ENCODE measurements at places on chromosomes 1 and 21.

DNA sequence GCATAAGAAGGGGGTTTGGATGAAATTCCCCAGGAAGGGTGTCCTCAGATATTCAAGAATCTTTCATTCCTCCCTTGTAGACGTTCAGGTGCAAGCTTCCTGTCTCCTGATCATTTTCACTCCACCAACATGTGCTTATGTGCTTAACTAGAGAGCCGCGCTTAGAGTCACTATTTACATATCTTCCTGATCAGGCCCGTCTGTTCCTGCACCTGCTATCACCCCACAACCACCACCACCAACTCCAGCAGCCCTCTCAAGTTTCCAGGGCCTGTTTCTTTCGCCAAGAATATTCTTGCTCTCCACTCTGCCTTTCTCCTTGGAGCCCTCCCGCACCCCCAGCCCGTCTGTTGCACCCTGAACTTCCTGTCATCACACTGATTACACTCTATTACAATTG, 113.4 kb downstream of the SPSB1 start:
- DNase-seq: no peak

- DNase-seq: peak; percentile 46
Measured at GRCh38 chr1:229001467-229002011, 266.3 kb downstream of the RHOU start.

GRCh38 chr1:90417126-90417525, 300.0 kb downstream of the BARHL2 start:
- no peak for DNase-seq

DNA sequence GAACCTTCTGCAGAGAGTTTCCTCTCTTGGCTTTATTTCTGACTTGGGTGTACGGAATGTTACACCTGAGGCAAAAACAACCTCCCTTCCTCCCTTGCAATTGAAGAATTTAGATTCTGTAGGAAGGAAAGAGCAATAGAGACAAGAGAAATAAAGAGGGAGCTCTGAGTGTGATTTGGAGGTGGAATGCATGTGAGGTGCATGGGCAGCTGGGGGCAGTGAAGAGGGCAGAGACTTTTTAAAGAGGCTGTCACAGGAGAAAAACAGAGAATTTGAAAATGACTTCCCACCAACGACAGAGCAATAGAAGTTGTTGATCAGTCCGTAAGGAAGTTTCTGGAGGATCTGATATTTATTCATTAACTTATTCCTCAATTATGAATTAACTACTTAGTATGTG, 172.0 kb upstream of the B3GALT2 start:
- no peak for DNase-seq

- no peak for DNase-seq
Measured at GRCh38 chr1:42944246-42944928, 14.3 kb downstream of the SLC2A1 start.

- no peak for DNase-seq
Measured at GRCh38 chr1:230682274-230682673, 31.6 kb downstream of the AGT start.

GRCh38 chr1:220918285-220918951, 39.2 kb downstream of the HLX start:
- no peak for DNase-seq

- DNase-seq: no peak
Measured at GRCh38 chr1:230054092-230054749, 12.8 kb upstream of the GALNT2 start.

- no peak for DNase-seq
Measured at GRCh38 chr21:33238565-33239255, 9.0 kb downstream of the IFNAR2 start.

- DNase-seq: no peak
Measured at GRCh38 chr1:11792106-11792505, 13.7 kb downstream of the MTHFR start.

GRCh38 chr1:109620401-109620791, 759 bp downstream of the AMPD2 start:
- peak; percentile 89 for DNase-seq

GRCh38 chr1:67175530-67176087, 9.4 kb downstream of the IL23R start:
- no peak for DNase-seq

GRCh38 chr1:230772457-230773395, 25.5 kb downstream of the CAPN9 start:
- no peak for DNase-seq

DNA sequence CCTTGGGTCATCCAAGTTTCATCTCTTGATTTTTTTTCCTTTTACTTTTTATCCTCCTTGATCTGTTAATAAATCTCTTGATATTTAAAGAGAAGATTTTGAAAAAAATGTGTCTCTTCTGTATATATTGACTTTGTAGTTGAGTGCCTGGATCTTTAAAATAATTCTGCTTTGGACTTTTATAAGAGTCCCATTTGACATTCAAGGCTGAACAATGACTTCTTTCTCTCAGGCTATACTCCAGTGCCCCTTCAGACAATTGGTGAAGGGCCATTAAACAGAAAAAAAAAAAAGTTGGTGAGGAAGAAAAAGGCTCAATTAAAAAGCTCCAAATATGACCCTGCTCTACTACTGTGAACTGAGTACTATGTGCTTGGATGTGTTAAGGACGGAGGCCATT, 40.9 kb upstream of the CITED4 start:
- DNase-seq: no peak

DNA sequence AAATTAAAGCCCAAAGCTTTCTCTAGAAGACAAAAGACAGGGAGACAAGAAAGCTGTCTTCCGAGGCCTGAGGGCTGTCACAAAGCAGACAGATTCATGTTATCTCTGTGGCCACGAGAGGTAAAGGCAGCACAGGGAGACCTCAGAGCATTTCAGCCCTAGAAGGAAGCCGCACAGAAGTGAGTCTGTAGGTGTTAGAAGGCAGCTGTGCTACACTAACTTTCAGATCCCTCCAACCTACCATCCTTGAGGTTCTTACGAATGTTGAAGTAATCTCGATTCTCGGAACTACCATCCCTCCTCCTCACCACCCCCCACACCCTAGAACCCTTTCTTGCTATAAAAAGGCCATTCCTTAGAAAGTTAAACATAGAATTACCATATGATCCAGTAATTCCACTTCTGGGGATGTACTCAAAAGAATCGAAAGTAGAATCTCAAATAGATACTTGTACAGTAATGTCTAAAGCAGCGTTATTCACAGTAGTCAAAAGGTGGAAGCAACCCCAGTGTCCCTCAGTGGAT, 21.5 kb upstream of the LYST start:
- no peak for DNase-seq

GRCh38 chr1:4021136-4021973, 121.3 kb upstream of the C1orf174 start:
- DNase-seq: no peak

DNA sequence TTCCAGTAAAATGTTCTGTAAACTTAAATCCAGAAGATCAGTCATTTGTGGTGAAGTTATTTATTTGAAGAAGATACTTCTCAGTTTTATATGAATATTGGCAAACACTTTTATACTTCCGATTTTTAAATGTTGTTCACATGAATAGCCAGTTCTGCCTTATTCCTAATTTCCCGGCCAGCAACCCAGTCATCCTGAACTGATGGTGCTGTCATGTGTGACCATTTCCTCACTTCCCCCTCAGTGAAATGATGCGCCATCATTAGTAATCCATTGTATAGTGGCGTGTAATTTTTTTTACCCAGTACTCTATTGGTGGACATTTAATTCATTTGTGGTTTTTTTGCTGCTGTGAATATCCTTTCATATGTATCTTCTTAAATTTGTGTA, 16.4 kb downstream of the GPSM2 start:
- no peak for DNase-seq

GRCh38 chr1:12356004-12356890, 126.4 kb downstream of the VPS13D start:
- DNase-seq: no peak

DNA sequence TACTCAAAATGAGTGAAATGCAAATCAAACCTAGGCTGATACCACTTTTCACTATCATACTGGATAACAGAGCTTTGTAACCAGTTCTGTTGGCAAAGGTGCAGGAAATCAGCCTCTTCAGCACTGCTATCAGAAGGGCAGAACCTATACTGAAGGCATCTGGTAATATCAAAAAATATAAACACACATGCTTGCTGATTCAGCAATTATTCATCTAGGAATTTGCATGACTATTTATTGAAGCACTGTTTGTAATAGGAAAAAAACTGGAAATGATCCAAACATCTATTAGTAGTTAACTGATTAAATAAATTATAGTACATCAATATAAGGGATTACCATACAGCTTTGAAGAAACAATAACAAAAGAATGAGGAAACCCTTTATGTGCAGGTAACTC, 21.4 kb downstream of the ARHGAP29 start:
- DNase-seq: no peak

- no peak for DNase-seq
Measured at GRCh38 chr1:12387641-12388040, 157.8 kb downstream of the VPS13D start.

DNA sequence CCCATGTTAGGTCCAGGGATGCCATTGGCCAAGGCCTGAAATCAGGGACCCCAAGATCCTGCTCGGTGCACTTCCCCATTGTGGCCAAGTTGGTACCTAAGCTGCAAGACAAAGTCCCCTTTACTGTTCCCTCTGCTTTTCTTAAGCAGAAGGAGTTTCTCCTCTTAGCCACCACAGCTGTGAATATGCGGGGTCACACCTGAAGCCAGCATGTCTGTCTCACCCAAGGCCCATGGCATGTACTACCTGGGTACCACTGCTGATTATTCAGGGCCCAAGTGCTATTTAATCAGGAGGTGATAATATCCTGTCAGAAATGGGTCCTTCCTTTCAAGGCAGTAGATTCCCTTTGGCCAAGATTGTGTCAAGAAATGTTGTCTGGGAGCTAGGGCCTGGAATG, 133.9 kb upstream of the DNAH14 start:
- no peak for DNase-seq

GRCh38 chr1:64962441-64962840, 3.9 kb downstream of the JAK1 start:
- no peak for DNase-seq

GRCh38 chr1:54476530-54477109, 70.4 kb upstream of the SSBP3 start:
- no peak for DNase-seq

DNA sequence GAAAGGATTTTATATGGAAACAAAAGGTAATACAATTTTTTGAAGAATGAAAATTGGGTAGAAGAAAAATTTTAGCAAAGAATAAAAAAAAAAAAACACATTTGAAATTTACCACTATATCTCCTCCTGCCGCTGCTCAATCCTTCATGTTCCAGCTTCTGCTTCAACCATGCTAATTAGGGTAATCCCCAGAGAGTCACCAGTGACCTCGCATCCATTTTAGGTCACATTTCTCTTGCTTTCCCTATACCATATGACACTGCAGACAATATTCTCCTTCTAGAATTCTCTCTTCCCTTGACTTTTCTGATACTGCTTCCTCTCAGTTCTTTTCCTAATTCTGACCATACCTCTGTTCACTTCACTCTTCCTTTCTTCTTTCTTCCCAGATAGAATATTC, 237.1 kb downstream of the USH2A start:
- no peak for DNase-seq

DNA sequence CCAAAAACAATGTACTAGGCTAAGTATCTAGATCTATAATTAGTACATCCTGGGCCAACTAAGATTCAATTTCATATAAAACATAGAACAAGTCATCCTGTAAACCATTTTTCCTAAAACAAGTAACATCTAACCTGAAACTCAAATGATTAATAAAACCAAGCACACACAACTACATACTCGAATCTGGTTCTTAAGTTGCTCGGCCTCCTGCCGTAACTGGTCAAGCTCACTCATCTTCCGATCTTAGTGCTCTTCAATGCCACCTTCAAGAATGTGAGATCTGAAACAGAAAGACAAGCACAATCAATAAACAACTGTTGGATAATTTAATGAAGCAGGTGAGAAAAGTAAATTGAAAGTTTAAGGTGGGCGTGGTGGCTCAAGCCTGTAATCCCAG, 46.9 kb upstream of the NADK start:
- no peak for DNase-seq

- no peak for DNase-seq
Measured at GRCh38 chr1:87108814-87109411, 194.5 kb downstream of the HS2ST1 start.

DNA sequence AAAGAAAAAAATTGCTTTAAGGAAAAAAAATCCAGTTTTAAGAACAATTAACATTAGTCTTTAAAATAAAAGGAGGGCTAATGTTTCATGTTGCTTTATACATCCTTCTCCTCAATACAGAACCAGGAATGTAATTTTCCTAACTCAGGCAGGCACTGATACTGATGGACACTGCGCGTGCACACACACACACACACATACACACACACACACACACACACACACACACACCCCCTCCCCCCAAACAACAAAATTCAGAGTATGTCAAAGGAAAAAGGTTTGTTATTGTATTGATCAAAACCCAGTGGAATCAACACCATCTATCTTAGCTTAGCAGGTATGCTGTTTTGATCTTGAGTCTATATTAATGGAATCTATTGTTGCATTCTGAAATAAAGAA, 31.6 kb downstream of the PTP4A2 start:
- DNase-seq: no peak

DNA sequence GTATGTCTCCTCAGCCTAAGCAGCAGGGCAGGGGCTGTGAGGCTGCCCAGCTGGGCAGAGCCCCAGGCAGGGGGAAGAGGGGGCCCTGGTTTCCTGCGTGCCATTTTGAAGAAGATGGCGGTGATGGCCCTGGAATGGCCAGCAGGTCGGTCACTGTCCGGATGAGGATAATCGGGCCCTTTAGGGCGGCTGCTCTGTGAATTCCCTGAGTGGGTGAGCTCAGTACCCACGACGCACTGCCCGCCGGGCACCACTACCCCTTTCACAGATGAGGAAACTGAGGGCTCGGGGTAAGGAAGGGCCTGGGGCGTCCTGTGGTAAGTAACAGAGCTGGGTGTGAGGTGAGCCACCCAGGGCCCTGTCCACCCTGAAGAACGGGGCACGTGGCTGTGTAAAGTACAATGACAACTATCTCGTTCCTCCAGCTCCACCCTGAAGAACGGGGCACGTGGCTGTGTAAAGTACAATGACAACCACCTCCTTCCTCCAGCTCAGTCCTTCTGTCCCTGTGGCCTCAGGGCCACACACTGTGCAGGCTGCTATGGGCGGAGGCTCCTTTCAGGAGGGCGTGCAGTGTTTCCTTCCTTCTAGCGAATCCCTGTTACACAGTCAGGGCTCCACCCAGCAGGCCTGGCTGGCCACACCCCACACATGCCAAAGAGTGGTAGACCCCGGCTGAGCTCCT, 23.2 kb downstream of the ITGB2 start:
- no peak for DNase-seq

- DNase-seq: no peak
Measured at GRCh38 chr1:169570172-169570574, 16.1 kb downstream of the F5 start.

All from vagina (tissue), 2 donors.